ENCODE measurements at places on chromosomes 4 and X.

- DNase-seq: no peak
These were observed 8.0 kb upstream of the CDKN2AIP start for GRCh38 chr4:183436417-183436816.

DNA sequence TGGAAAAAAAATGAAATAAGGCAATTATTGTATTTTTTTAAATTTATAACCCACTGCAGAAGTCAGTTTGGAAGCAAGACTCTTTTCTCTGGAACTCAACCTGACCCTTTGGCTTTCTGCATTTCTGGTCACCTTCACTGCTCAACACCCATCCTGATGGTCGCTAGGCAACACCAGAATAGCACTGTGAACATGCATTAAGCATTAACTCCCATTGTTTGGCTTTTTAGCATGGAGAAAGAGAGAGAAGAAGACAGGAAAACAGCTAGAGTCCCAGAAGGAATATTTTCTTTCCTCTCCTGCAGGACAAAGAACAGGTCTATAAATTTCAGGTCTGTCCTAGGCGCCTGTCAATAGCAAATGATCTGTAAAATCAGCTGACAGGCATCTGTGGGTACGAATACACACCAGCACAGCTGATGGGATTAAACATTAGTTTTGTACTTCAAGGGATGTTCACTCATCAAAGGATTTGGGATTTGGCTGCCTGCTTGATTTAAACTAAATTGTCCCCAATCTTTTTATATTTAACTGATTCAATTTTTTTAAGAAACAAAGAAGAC, 137.2 kb upstream of the ETNPPL start:
- DNase-seq: no peak

- DNase-seq: no peak
These were observed 37.4 kb downstream of the FAM241A start for GRCh38 chr4:112182604-112183003.

DNA sequence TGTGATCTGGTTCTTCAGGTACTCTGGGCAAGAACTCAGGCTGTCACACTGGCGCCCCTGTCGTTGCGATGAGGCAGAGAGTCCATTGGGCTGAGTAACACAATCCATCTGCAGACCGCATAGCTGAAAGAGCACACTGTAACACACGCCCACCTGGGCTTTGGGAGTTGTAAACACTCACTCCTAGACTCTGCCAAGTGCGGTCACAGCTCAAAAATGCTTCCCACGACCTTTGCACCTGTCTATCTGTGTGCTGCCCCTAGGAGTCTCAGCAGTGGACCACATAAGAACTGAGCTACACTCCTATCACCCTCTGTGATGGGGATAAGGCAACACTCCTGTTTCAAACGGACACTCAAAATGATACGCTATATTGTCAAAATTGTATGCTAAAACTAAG, 2028.3 kb downstream of the PCDH7 start:
- DNase-seq: no peak

- DNase-seq: no peak
These were observed 138.3 kb downstream of the PDE5A start for GRCh38 chr4:119490335-119490734.

DNA sequence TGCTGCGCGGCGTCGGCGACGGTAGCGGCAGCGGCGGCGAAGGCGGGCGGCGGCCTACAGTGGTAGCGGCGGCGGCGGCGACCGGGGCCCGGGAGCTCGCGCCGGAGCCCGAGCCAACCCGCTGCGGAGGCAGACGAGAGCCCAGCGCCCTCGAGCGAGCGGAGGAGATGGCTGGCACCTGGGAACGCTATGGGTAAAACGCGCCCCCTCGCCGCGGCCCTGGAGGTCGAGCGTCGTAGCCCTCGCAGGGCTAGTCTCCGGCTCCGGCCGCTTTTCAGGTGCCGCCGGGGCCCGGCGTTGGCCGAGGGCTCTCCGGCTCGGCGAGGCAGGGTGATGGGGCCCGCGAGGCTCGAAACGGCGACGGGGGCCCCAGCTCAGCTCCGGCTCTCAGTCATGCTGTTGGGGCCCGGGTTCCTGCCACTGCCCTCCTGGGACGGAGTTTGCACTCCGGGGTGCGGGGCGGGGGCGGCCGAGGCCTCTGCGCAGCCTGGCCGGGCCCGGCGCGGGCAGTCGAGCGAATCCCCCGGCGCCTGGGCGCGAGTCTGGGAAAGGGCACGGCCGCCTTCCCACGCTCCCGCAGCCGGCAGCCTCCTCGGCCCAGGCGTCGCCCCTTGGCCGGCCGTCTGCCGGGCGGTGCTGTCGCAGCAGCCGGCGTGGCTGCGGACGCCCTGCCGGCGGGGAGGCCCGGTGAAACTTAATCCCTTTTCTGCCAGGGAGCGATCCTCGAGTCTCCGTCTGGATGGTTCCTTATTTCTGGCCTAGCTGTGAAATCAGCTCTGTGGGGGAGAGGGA, 768 bp downstream of the MID2 start:
- peak; percentile 82 for DNase-seq

- no peak for DNase-seq
These were observed 138.4 kb downstream of the CBR4 start for GRCh38 chr4:168871632-168872031.

DNA sequence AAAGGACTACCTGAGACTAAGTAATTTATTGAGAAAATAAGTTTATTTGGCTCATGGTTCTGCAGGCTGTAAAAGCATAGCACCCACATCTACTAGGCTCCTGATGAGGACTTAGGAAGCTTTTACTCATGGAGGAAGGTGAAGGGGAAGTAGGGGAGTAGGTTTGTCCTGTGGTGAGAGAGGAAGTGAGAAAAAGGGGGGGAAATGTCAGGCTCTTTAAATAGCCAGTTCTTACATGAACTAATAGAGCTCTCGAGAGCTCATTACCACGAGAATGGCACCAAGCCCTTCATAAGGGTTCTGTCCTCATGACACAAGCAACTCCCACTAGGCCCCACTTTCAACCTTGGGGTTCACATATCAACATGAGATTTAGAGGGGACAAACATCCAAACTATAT, 125.5 kb upstream of the NRK start:
- DNase-seq: no peak

- no peak for DNase-seq
These were observed 31.2 kb upstream of the ZNF280C start for GRCh38 chrX:130300010-130300282.

DNA sequence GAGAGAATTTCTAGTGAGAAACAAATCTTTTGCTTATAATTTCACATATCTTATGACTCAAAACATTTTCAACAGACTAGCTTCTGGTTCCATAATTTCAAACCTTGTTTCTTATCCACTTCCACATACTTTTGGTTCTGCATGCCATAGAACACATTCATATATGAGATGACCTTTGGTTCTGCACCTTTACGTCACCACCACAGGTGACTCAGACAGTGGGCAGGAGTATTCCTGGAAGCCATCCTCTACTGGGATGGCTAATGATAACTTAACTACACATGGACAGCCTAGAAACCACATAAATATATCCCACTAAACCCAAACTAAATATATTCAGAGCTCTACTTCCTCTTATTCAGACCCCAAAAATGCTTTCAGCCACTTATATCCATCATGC, 133.3 kb downstream of the DCK start:
- DNase-seq: no peak

DNA sequence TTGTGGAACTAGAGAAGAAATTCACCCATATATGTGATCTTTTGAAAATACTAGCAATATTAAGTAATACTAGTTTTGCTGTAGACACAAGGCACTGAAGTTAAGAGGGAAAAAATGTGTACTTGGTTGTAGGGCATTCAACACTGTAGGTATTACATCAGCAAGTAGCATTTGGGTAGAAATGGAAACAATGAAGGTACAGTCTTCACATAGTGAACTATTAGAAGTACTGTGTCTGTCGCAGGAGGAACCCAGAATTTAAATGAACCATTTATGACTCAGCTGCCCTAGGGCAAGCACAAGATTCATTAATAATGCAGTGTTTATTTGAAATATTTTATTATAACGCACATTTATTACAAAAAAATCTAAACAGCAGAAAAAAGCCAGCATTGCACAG, 572.7 kb upstream of the TENM3 start:
- DNase-seq: no peak

- DNase-seq: no peak
These were observed 7.4 kb upstream of the LOC101059915 start for GRCh38 chrX:71659959-71660358.

DNA sequence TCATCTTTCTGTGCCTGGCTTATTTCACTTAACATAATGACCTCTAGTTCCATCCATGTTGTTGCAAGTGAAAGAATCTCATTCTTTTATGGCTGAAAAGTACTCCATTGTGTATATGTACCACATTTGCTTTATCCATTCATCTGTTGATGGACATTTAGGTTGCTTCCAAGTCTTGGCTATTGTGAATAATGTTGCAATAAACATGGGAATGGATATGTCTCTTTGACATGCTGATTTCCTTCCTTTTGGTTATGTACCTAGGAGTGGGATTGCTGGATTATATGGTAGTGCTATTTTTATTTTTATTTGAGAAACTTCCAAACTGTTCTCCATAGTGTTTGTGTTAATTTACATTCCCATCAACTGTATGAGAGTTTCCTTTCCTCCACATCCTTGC, 71.2 kb downstream of the TACR3 start:
- no peak for DNase-seq

All from right kidney (tissue), 9 donors.